Effector CD4-positive, alpha-beta T cell (primary cell): ENCODE measurements at places on chromosomes 3 and 15.
A peak's percentile ranks its signal among the peaks of the same experiment; 100 is the strongest.

- no peak for DNase-seq
Observed at GRCh38 chr3:141308588-141309218, 59.6 kb upstream of the ZBTB38 start.

- DNase-seq, result no peak
Observed at GRCh38 chr15:58311556-58311955, 120.2 kb upstream of the LIPC start.

GRCh38 chr15:39621976-39622375, 41.1 kb downstream of the THBS1 start:
- DNase-seq, result no peak

DNA sequence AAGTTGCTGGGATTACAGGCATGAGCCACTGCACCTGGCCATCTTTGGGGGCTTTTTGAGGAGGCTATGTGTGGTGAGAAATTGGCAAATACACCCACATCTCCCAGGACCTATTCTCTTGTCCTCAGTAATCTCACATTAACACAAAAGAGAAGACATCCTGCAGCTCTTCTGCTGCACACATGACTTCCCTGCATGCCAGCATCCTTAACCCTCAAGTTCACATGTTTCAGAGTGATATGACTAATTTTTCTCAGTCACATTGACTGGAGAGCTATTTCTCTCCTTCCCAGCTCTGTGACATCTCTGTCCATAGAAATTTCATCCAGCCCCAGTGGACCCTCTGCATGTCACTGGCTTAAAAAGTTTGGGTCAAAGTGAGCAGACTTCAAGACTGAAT, 1.9 kb upstream of the SKIC8 start:
- DNase-seq, result no peak

DNA sequence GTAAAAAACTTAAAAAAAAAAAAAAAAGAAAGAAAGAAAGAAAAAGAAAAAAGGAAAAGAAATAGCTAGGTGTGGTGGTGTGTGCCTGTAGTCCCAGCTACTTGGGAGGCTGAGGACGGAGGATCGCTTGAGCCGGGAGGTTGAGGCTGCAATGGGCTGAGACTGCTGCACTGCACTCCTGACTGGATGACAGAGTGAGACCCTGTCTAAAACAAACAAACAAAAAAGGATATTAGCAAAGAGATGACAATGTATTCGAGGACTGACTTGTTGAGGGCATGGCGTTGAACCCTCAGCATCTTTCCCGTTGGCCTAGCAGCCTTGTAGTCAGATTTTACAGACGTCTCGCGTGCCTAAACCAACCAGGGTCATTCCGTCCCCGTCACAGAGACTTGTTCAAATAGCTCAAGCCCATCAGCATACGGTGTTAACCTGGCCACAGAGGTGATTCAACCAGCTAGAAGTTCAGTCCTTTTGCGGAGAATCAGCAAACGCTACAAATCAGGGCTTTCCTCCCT, 528 bp upstream of the NIT2 start:
- DNase-seq, result no peak

DNA sequence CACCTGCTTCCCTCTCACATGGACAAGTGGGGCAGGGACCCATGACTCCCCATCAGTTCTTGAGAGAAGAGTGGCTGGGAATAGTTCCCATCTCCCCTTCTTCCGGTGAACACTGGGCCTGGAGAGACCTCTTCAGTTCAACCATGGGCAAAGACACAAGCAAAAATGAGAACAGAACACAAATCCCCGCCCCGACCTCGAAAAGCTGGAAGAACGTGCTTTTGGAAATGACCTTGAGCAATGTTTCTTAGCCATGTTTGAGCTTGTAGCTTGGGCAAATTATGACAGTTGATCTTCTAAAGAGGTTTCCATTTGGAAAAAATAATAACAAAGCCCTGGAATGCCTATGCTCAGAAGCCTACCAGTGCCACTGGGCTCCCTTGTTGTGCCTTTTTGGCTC, 59.0 kb downstream of the FAM174B start:
- DNase-seq, result no peak

DNA sequence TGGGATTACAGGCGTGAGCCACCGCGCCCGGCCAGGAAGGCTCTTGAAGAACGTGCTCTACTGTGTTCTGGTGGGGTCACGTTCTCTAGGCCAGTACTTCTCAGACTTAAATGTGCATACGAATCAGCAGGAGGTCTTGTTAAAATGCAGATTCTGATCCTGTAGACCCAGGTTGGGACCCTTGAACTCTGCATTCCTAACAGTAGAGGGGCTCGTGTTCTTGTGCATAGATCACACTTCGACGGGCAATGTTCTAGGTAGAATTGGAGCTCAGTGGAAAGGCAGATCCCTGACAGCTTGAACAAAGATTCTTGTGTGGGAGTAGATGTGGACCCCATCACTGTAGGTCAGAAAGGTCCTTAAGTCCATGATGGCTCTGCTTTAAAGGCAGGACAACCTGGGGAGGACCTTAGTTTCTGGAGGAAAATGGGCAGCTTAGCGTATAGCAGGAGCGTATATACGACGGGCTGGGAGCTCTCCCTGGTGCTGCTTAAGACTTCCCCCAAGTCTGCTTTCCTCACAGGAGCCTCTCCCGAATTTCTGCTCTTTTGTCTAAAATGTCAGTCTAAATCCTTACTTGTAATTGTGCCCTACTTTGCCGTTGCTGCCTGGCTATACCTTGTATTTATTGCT, 16.9 kb upstream of the FAM81A start:
- DNase-seq, result no peak

DNA sequence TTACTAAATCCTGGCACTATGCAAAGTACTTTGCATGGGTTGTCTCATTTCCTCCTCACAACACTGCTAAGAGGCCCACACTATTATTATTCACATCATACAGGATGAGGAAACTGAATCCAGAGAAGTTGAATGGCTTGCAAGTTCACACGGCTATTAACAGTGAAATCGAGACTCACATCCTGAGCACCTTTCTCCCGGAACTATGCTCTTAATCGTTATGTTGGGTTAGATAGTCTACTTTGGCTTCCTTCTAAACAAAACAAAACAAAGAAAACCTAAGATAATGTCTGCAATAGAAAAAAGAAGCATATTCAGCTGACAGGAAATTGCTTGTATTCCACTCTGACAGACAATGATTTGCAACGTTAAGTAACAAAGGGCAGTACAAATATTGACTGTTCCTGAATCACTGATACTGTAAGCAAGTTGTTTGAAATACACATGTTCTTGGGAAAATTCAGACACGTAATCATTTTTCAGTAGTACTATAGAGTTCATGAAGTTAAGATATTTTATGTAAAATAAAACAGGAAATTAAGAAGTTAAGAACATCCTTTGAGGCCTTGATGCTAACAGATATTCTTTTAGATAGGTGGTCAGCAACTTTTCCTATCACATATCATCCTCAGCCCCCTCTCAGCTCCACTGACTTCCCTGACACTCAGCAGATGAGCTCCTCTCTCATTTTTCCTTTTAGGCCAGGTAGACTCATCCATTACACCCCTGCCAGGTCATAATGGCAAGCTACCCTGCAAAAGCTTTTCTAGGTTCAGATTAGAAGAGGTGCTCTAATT, 40.7 kb downstream of the C2CD4B start:
- DNase-seq, result no peak

DNA sequence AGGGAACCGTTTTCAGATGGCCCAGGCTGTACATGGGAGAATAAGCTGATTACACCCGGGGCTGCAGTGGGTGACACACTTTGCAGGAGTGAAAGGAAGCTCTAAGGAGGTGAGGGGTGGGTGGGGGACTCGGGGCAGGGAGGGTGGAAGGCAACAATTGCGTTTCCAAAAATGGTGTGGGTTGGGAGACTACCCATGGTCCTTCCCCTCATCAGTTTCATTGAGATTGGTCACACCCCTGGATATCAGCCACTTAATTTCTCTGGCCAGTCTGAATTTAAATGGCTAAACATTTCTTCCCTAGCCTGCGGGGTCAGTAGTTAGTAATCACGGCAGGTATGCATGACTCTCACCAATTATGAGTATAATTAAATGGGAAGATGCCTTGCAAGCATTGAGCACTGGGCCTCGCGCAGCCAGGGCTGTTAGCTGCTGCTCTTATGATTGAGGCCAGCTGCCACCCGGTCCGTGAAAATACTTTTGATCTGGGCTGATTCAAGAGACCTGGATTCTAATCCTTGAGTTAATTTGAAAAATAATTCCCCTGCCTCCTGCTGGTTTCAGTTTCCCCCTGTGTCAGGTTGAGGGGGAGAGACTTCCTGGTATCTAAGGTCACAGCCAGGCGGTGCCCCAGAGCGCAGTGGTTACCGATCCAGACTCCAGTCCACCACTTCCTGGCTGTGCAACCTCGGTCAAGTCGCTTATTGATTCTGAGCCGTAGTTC, 23.3 kb downstream of the SLC6A6 start:
- peak; percentile 40 for DNase-seq

DNA sequence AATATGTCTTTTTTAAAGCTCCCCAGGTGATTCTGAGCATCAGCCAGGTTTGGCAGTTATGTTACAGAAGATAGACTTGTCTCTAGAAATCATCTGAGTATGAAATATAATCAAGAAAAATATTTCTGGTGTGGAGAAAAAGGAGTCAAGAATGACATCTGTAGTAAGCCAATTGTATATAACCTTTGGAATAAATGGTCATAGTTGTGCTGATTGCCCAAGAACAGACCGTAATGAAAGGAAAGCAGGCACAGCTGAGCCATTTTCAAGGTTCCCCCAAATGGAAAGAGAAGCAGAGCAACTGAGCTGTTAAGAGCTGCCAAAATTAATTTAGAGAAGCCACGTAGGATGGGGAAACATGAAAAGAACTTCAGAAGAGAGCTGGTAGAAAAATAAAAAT, 26.6 kb downstream of the GOLM2 start:
- no peak for DNase-seq

DNA sequence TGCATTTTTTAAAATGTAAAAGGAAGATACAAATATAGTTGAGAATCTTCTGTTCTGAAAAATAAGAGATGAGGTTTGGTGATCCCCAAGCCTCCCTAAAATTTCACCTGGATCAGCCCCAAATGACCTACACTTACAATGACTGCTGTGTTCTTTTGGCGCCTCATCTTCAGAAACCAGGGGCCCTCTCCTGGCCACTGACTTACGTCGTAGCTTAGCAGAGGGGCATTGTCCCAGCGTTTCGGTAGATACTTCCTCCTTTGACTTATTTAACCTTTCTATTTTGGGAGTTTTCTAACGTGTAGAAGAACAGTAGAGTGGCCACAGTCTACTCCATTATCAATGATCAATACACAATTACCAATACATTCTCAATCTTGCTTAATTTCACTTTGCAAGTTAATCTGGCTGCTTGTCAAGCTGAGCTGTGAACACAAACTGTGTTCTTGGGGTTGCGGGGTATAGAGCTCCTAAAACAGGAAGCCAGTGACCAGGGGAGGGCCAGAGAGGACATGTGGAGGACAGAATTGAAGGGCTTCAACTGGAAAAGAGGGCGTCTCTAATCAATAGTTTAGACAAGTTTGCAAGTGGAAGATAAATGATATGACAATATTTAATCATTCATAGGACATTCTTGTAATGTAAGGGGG, 419.5 kb downstream of the LPP start:
- DNase-seq, result no peak

- no peak for DNase-seq
Observed at GRCh38 chr3:182671942-182672341, 121.4 kb upstream of the ATP11B start.

GRCh38 chr3:98371853-98372252, 18.2 kb downstream of the OR5K4 start:
- DNase-seq, result no peak

DNA sequence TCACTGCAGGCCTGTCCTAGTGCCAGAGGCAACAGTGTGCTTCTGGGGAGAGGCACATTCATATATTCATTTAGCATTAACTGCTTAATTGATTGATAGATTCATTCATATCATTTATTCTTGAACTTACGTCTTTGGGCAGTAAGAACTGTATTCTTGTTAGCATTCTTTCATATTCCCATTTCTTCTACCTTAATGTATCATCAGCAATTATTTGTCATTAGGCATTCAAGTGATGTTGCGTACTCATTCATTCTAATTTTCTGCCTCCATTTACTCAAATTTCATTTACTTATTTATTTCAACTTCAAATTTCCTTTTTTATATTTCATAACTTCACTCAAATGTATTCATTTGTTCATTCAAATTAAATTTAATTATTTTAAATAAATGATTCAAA, 31.5 kb upstream of the CCR4 start:
- no peak for DNase-seq

DNA sequence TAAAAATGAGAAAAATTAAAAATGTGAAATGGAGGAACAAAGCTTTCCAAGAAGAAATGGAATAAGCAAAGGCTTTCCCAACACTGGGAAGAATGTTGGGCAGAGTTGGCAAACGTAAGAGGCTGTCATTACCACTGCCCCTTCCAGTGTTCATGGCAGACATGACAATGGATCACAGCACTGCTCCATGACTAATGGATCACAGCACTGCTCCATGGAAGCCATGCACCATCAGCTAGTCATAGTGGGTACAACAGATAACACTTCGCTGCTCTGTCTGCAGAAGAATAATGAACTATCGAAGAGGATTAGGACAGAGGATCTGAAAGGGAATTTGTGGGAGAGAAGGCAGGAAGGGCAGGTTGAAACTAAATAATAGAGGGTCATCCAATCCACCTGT, 5.0 kb downstream of the CAV3 start:
- DNase-seq, result no peak

DNA sequence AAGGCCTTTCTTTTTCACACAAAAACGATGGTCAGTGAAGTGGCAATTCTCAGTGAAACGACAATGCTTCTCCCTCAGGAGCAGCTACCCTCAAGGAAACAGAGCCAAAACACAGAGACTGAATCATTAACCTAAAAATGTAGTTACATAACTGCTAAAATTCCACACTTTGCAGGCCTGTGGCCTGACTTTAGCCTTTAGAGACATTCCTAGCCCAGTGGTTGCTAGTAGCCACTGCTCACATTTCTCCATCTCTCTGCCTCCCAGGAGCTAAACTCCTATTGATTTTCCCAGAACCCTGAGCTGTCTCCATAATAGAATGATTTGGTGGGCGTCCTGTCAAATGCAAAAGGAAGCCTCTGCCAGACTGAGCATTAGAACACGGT, 630.1 kb upstream of the KCNMB2 start:
- DNase-seq, result no peak

DNA sequence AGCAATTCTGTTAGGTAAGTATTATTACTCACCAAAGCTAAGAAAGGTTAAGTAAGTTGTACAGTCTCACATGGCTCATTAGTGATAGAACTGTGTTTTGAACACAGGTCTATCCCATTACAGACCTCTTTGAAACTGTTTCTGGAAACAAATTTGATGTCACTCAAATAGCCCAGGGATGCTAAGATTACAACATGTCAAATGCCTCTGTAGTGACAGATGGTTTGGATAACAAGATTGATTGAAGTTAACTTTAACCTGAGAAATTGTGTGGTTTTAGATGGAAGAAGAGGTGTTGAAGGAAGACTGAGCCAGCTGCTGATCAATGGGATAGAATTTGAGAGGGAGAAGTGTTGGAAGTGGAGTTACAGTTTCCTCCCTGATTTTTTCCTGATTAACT, 72.5 kb downstream of the SYN2 start:
- no peak for DNase-seq

GRCh38 chr3:107579371-107579770, 56.6 kb downstream of the BBX start:
- DNase-seq, result no peak
